ENCODE measurements at places on chromosomes 1 and 21.

- no peak for DNase-seq
Observed at GRCh38 chr1:88216441-88216840, 467.6 kb upstream of the PKN2 start.

DNA sequence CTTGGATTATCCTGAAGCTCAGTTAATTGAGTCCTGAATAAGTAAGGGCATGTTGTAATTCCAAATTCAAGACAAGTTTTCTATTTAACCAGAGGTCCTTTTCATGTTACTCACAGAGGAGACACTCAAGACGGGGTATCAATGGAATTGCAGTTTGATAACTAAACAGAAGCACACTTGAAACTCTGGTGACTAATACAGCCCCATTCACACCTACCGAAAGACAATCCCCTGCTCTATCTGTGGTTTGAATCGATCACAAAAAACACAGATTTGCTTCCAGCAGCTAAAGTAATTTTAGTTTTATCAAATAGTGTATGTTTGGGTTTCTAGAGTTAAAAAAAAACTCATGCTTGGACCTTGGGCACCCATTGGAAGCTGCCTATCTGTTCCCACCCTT, 60.4 kb downstream of the TEX35 start:
- peak; percentile 14 for DNase-seq

DNA sequence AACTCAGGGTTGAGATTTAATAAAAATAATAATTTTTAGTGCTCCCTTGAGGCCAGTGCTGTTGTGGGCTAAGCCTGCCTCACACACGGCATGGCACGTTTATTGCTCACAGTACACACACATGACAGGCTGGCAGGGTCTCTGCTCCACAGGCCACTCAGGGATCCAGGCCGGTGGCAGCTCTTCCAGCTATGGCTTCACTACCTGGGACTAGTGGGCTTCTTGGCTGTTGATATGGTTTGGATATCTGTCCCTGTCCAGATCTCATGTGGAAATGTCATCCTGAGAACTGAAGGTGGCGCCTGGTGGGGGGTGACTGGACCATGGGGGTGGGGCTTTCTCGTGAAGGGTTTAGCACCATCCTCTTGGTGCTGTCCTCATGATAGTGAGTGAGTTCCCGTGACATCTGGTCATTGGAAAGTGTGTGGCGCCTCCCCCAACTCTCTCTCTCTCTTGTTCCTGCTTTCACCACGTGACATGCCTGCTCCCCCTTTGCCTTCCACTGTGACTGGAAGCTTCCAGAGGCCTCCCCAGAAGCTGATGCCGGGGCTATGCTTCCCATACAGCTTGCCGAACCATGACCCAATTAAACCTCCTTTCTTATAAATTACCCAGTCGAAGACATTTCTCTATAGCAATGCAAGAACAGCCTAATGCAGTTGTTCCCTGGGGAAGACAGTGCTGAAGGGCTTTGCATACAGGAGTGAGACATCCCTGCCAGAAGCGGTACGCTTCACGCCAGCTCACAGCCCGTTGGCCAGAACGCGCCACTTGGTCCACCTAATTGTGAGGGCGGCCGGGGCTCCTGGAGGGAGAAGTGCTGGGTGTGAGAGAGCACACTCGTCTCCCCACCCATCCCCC, 226.9 kb upstream of the C1orf174 start:
- DNase-seq, result no peak

DNA sequence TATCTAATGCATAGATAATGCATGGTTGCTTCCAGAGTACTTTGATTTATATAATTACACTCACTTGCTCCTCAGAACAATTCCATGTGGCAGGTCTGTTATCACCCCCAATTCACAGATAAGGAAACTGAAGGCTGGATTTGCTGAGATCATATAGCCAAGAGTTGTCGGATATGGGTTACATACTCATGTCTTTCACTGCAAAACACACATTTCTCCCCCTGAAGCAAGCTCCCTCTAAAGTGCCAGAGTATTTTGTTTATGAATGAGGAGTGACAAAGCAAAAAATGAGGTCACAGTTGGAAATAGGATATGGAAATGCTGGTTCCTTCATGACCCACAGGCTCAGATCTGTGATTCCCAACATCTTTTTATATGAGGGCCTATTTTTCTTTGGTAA, 134.2 kb downstream of the ROR1 start:
- DNase-seq, result no peak

GRCh38 chr1:61004262-61005003, 77.9 kb upstream of the NFIA start:
- DNase-seq, result no peak

GRCh38 chr1:68745451-68745850, 248.6 kb upstream of the DEPDC1 start:
- no peak for DNase-seq

- no peak for DNase-seq
Observed at GRCh38 chr1:61247051-61247825, 164.9 kb downstream of the NFIA start.

GRCh38 chr1:16441282-16441665, 750 bp downstream of the NECAP2 start:
- DNase-seq, result peak; percentile 15

GRCh38 chr1:98723574-98723973, 62.1 kb downstream of the SNX7 start:
- no peak for DNase-seq

GRCh38 chr1:169078163-169078883, 28.2 kb upstream of the ATP1B1 start:
- no peak for DNase-seq

DNA sequence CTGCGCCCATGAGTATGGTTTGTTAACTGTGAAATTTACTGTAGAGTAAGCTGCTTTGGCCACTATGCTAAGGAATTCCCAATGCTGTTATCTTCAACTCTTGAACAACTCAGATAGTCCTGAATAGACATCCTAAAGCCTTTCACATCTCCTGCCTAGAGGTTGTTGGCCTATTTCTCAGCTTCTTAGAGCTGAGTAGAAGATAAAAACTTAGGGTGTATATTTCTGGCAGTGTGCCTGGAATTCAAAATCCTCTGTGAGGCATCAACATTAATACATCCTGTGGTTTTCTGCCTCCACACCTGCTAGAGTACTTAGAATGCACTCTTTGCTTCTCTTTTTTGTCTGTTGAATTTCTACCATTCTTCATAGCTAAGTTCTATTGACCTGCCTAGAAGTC, 45.8 kb upstream of the RC3H1 start:
- peak; percentile 41 for DNase-seq

GRCh38 chr1:48215222-48215621, 7.3 kb upstream of the SLC5A9 start:
- DNase-seq, result no peak

GRCh38 chr1:2455757-2456156, 20.3 kb upstream of the PLCH2 start:
- peak; percentile 14 for DNase-seq

DNA sequence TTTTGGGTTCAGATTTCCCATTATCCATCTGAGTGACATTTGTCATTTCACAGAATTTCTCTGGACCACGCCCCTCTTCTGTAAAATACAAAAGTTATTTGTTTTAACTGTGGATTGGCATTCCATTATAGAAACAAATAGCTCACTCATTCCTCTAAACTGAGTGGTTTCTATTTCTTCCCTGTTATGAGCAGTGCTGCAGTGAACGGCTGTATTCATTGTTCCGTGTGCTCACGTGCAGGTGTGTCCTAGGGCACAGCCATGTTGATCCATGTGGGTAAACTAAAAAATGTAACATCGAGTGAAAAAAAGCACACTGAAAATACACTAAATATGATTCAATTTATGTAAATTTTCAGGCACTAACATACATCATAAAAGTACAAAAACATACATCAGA, 27.0 kb upstream of the IL12RB2 start:
- DNase-seq, result no peak

DNA sequence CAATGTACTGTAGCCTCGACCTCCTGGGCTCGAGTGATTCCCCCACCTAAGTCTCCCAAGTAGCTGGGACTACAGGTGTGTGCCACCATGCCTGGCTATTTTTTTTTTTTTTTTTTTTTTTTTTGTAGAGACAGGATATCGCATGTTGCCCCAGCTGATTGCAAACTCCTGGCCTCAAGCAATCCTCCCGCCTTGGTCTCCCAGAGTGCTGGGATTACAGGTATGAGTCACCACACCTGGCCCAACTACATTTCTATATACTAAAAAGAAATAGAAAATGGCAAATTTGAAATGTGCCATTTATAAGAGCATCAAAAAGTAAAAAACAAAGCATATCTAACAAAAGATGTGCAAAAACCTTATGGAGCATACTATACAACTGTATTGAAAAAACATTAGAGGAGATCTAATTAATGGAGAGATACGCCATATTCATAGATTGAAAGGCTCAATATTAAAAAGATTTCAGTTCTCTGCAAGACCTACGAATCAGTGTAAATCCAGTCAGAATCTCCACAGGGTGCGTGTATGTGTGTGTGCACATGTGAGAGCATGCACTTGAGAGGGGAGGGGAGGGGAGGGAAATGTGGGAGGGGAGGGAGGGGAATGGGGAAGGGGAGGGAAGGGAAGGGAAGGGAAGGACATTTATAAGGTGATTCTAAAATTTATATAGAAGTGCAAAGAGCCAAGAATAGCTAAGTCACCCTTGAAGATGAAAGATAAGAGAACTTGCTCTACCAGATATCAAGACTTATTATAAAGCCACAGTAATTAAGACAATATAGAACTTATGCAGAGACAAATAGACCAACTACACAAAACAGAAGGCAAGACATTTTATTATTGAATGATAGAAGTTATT, 15.5 kb upstream of the PADI4 start:
- no peak for DNase-seq

DNA sequence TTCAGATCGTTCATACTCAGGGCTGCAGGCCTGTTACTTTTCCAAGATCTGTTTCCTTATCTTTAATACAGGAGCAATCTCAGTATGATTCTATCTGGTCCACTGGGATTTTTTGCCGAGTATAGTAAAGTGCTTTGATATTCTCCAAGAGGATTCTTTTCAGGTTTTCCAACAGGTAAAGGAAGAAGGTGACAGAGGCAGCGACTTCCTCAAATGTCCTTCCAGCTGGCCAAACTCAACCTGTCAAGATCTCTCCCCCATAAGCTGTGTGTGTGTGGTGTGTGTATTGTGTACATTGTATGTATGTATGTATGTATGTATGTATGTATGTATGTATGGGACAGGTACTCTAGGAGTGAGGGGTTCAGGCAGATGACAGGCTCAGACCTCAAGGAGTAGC, 1.1 kb downstream of the AKR1A1 start:
- DNase-seq, result no peak

DNA sequence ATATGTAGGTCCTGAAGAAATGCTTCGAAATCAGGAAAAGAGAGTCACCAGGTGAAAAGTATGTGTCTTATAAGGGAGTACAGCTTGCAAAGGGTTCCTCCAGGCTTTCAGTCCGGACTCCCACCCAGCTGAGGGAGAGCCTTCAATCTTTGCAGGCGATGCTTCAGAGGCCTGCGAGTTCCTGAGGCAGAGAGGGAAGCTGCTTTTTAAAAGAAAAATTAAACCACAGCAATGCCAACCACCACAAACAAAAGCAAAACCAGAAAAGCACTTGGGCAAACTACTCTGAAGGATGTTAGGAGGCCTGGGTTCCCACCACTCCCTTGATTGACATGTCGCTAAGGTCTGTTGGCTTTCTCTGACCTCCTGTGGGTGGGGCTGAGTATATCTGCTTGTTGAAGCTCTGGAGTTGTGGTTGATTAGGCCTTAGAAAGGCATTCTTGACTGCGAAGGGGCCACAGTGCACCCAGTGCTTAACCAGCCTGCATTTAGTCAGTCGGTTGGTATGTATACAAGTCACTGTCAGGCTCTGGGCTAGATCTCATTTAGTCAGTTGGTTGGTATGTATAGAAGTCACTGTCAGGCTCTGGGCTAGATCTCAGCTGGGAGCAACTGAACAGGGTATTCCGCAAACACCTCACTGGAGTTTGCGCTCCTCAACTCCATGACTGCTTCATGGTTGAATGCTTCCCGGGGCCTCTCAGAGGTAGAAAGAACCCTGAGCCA, 1.2 kb downstream of the NIPAL3 start:
- peak; percentile 100 for DNase-seq

GRCh38 chr1:19969898-19970660, 9.3 kb downstream of the PLA2G2A start:
- no peak for DNase-seq

- no peak for DNase-seq
Observed at GRCh38 chr21:42682661-42683210, 29.3 kb downstream of the PDE9A start.

DNA sequence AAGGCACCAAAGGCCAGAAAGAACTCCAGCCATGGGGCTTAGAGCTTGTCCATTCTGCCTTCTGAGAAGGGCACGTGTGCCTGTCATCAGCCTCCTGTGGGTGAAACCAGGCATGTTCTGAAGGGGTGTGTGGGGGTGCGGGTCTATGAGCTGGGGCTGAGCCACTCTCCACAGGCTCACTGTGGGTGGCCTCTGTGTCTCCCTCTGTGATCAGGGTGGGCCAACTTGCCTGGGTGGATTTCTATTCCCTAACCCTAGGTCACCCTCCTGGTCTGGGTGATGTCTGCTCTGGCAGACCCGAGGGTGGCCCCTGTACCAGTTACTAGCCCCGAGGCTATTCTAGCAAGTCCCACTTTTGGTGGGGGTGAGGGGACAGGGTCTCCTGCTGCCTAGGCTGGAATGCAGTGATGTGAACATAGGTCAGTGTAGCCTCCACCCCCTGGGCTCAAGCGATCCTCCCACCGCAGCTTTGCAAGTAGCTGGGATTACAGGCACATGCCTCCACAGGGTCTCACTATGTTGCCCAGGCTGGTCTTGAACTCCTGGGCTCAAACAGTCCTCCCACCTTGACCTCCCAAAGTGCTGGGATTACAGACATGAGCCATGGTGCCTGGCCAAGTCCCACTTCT, 94.4 kb downstream of the TRIM11 start:
- DNase-seq, result no peak

GRCh38 chr1:46757247-46757955, 38.5 kb upstream of the EFCAB14 start:
- DNase-seq, result no peak

GRCh38 chr1:46244656-46245371, 2.7 kb upstream of the RAD54L start:
- peak; percentile 6 for DNase-seq

DNA sequence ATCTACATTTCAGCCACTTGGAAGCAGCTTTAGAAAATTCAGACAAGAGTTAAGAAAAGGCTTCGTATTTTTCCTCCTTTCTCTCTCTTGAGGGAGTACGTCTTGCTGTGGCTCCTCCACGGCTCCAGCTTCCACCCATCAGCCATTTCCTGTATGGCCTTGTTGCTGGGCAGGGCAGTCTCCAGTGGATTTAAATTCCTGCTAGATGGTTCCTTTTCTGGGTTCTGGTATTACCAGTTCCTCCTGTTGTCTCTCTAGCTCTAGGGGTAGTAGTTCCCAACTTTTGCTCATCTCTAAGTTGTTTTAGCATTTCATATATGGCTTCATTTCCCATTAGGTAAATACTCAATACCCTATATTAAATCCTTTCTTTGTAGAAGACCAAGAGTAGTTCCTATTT, 1098.3 kb downstream of the ADGRL2 start:
- no peak for DNase-seq

- DNase-seq, result peak; percentile 95
Observed at GRCh38 chr1:66374561-66375111, 159.3 kb upstream of the SGIP1 start.

- peak; percentile 50 for DNase-seq
Observed at GRCh38 chr1:109399326-109399957, 1.7 kb upstream of the SORT1 start.

GRCh38 chr1:112983537-112984131, 27.6 kb upstream of the SLC16A1 start:
- DNase-seq, result no peak
